CD14-positive monocyte (primary cell): ENCODE measurements at places on chromosomes 13 and 19.

- DNase-seq, result no peak
Measured at GRCh38 chr13:23758798-23759527, 130.2 kb downstream of the MIPEP start.

DNA sequence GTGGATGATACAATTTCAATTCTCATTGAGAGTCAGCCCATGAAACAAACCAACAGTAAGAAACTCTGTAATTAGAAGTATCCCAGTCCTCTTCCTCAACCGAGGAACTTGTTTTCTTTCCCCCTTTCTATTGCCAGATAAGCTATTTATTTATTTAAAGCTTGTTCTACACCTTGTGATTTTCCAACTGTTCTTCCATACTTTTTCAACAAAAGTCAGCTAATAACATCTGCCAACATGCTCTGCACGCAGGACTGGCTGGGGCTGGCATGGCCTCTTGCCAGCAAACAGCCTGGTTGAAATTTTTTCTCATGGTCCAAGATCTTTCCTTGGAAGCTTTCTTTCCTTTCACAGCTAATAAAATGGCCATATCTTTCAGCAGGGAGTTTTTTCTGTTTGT lies 2.9 kb upstream of the IRS2 start:
- DNase-seq, result no peak

GRCh38 chr13:46871557-46871956 lies 25.3 kb downstream of the HTR2A start:
- DNase-seq, result no peak

DNA sequence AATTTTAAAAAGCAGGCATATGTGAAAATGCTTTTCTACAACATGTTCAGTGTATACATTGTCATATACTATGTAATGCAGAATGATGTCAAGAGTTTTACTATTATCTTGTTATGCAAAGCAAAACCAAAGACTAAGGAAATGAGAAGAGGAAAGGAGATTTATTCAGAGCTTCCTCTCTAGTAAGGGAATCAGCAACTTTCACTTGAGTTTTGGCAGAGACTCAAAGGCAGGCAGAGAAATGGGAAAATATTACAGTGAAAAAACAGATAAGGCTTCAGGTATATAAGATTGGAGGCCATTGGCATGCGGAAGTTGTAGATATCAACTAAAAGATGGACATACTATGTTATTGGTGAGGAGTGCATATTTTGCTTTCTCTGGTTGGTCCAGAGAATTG lies 512.0 kb upstream of the PCDH20 start:
- no peak for DNase-seq

DNA sequence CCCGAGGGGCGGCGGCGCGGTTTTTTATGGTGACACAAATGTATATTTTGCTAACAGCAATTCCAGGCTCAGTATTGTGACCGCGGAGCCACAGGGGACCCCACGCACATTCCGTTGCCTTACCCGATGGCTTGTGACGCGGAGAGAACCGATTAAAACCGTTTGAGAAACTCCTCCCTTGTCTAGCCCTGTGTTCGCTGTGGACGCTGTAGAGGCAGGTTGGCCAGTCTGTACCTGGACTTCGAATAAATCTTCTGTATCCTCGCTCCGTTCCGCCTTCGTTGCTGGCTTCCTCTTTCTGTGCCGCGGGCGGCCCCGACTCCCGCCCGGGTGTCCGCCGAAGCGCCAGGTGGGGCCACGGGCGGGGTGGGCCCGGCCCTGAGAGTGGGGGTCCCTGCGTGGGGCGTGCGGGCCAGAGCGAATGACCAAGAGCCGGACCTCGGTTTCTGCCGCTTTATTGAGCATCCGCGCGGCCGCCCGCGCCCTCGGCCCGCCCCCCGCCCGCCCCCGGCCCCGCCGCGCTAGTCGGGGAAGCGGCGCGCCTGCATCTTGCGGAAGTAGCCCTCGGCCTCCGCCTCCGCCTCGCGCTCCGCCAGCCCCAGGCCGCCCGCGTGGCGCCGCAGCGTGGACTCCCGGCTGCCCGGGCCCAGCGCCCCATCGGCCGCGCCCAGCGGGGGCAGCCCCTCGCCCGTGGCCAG lies 9.6 kb downstream of the PLPPR3 start:
- no peak for DNase-seq

- DNase-seq, result no peak
Measured at GRCh38 chr19:32254509-32254890, 90.9 kb upstream of the ZNF507 start.

DNA sequence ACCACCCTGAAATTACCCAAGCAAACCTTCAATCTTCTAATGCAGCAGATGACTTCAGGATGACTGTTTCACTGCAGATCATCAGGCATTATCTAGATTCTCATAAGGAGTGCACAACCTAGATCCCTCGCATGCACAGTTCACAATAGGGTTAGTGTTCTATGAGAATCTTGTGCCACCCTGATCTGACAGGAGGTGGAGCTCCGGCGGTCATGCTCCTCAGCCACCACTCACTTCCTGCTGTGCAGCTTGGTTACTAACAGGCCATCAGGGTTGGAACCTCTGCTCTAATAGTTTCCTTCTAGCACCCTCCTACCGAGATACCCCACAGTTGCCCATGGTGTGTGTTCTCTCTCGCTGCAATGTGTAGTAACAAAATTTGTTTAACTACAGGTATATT lies 442.8 kb downstream of the FGF14 start:
- DNase-seq, result no peak

GRCh38 chr19:30784850-30785457 lies 412.8 kb downstream of the ZNF536 start:
- peak; percentile 70 for DNase-seq

DNA sequence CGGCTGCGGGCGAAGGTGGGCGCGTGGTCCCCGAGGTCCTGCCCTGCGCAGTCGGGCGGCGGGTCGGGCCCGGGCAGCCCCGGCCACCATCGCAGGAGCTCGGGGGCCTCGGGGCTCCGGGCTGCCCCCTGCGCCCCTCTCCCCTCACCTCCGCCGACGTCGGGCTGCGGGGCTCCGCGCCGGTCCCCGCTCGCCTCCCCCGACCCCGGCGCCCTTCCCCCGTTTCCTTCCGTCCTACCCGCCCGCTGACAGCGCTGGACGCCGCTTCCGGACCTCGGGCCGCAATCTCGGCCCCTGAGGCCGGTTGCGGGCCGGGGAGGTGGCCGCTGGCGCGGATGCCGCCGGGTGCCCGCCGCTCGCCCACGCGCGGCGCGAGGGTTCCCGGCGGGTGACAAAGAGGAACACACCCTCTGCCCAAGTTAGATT lies 720 bp downstream of the FARP1 start:
- no peak for DNase-seq

- DNase-seq, result no peak
Measured at GRCh38 chr13:30867089-30867669, 38.9 kb upstream of the MEDAG start.

DNA sequence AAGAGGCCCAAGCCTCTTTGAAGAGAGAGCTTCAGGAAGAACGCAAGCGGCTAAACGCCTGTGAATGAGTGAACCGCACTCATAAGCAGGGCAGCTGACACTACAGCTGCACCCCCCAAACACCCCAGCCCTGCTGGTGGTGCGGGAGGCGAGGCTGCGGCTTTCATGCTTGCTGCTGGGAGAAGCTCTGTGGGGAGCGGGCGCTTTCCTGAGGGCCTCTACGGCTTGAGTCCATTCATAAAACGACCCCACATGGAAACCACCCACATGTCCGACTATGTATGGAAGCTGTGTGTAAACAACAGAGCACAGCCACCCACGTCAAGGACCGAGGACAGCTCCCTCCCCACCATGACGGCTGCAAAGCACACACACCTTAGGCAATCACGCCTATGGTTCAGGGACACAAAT lies 5.5 kb downstream of the AP3D1 start:
- no peak for DNase-seq

GRCh38 chr19:58519087-58519354 lies 589 bp downstream of the ZBTB45 start:
- peak; percentile 34 for DNase-seq

DNA sequence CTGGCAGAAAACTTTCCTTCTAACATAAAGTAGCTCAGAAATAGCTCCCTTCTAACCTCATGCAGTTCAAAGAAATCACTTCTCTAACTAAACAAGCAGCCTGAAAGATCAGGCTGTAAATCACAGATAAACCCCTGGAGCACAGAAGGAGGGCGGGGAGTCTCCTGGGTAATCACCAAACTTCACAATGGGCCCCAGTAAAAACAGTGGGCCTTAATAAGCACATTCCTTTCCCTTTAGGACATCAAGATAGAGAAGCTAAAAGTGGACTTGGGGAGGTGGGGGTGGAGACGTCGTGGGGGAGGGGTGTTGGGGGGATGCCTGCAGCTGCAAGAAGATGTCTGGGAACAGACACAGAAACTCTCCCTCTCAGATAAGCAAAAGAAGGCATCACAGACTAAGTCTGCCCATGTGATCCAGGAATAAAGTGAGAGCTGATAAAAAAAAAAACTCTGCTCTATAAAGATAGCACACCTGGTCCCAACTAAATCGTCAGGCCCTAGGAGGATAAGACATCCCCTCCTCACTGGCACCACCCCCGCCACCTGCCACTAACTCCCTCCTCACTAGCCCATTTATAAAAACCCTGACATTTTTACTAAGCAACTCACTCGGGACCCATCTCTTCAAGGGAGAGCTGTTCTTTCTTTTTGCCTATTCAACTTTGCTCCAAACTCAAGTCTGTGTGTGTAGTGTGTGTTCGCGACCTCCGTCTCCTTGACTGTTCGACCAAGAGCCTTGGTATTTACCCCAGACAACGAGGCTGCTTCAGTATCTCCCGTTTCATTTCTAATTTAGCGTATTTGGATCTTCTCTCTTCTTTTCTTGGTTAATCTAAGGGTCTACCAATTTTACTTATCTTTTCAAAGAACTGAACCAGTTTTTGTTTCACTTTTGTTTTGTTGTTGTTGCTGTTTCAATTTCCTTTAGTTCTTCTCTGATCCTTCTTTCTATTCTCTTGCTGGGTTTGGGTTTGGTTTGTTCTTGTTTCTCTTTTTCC lies 31.7 kb downstream of the DNAJC15 start:
- DNase-seq, result no peak

DNA sequence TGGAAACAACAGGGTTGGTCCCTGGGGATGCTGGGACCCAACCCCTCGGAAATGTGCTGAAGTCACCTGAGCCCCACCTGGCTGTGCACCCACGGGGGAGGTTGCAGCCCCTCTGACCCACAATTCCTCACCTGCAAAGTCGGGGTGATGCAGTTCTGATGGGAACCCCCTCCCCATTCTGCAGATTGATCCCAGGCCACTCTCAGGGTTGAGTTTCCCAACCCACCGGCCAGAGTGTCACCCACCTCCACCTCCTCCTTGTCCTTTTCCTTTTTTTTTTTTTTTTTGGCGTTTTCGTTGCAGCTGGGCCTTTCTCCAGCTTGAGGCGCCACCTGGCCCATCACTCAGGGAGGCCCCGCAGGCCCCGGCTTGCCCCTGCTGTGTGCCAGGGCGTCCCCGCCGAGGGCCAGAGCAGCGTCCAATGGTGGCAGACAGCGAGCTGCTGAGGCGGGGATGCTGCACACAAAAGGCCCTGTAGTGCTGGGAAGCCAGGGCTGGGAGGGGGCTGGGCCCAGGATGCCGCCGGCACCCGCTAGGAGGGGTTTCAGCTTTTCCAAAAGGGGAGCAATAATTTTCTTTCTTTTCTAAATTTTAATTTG lies 4.6 kb downstream of the PIK3R2 start:
- DNase-seq, result no peak

DNA sequence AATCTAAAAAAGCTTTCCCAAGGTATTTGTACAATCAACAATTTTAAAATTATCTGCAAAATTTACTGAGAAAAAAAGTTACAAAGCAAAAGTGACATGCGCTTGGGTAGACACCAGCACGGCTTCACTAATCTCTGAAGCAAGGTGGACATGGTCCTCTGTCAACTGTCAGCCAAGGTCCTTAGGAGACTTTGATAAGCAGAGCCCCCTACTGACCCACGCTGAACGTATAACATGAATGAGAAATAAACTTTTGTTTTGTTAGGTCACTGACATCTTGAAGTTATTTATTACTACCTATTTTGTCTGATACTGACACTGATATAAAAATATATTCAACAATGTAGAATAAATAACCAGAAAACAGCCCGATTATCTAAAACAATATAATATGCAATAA lies 100.7 kb upstream of the OBI1 start:
- no peak for DNase-seq

- no peak for DNase-seq
Measured at GRCh38 chr13:40187841-40188591, 478.4 kb downstream of the FOXO1 start.

DNA sequence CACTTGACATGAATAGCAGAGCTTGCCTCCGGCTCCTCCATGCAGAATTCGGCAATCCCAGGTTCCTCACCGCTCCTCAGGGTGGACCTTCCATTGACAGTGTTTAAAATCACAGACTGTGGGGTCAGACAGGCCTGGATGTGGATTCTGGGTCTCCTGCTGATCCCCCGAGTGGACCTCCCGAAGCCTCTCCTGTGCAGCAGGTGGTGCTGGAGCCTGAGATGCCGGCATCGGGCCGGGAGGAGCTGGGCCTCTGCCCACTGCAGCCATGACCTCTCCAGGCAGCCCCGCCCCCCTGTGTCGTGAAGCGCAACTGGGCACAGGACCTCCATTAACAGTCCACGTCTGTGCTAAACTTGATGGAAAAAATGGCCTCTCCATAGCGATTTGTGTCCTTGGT lies 10.5 kb upstream of the CDC16 start:
- DNase-seq, result no peak

DNA sequence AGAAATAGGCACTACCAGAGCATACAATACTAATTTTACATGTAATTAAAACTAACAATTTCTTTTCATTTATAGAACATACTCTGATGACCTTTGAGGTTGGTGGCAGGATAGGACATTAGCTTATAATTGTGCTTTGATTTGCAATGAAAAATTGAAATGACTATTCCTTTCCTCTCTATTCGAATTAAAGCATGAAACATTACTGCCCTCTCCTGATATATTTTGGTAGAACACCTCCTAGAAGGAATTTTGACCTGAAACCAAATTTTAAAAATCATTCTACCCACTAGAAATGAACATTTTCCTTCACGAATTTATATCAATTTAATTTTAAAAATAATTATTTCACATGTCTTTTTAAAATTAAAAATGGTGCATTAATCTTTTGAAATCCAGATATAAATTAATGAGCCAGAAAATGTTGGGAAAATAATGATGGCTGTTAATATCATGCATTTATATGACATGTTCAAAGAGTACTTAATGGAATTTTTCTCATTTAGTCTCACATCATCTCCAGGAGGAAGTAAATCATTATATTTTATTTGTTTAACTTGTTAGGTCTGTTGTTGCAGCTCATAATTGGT lies 556.3 kb upstream of the ARGLU1 start:
- no peak for DNase-seq

DNA sequence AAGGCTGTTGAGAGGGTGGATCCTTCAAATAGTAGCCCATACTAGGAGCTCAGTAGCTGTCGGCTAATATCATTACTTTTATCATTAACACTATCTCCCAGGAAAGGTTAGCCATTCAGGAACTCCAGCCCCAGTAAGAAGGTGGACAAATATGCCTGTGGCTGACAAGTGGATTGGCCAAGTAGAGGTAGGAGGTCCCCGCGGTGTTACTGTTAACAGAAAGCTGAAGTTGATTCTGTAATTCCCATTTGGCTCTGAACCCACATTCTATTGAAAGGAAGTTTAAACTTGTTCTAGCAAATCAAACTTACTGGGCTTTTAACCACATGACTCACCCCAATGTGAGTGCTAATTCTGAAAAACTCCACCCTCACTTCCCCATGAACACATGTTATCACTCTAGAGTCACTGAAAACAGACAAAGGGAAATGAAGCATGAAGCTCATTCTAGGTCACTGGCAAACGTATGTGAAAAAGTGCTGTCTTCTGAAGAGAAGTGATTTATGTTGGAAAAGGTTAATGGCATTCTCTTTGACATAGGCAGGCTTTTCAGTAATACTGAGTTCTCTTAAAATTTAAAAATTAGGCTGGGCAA lies 273.5 kb downstream of the FGF14 start:
- no peak for DNase-seq

- DNase-seq, result no peak
Measured at GRCh38 chr19:49938662-49939061, 9.4 kb upstream of the NUP62 start.
